ENCODE measurements at places on chromosomes 12 and 14. TPM values are rescaled to one million over a fixed set of nuclear protein-coding genes. Genes with fewer than 3 reads are reported as not detected.

The NANOG gene
- not detected for total RNA-seq

The CACNA1C gene
- 16.3 TPM for total RNA-seq

The KRT83 gene
- total RNA-seq: not detected

The CCDC196 gene
- not detected for total RNA-seq

The TAMALIN gene
- total RNA-seq: 7.5 TPM

The ITGB7 gene
- total RNA-seq: 2.9 TPM

The NYNRIN gene
- 47.5 TPM for total RNA-seq

The LRFN5 gene
- 28.9 TPM for total RNA-seq

The MOAP1 gene
- total RNA-seq: 76.4 TPM

The SCN8A gene
- total RNA-seq: 33.6 TPM

The ACRBP gene
- total RNA-seq: 0.49 TPM

The SYNDIG1L gene
- total RNA-seq: 0.60 TPM

The C1QL4 gene
- 0.55 TPM for total RNA-seq

The PIK3C2G gene
- total RNA-seq: 2.5 TPM

The ADCY4 gene
- 13.0 TPM for total RNA-seq

The PTPN6 gene
- total RNA-seq: 5.1 TPM

The IRF2BPL gene
- total RNA-seq: 65.9 TPM

The GLT8D2 gene
- 57.2 TPM for total RNA-seq

The SPX gene
- 6.8 TPM for total RNA-seq

The HSPB8 gene
- 26.3 TPM for total RNA-seq

The SAMD15 gene
- 4.7 TPM for total RNA-seq

The OR4E2 gene
- not detected for total RNA-seq

The VRTN gene
- total RNA-seq: not detected

The CLEC14A gene
- total RNA-seq: 27.9 TPM
